ENCODE measurements at places on chromosomes 11 and 22.

- DNase-seq: no peak
These were observed 13.8 kb downstream of the FLI1 start for GRCh38 chr11:128707681-128708080.

DNA sequence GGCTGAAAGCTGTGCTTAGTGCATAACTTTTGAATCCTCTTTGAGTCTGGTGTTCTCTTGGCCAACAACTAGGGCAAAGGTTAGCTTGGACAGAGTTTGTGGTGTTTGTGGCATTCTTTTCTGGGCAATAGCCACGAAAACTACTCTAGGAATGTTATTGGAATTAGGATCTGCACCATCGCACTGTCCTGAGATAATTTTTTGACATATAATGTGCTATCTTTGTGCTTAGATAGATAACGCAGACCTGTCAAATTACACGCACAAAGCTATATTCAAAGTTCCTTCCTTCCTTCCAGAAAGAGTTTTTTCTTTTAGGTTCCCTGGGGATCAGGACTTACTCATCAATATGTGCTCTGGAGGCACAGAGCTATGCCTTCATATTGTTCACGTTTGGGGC lies 166.8 kb upstream of the MTMR2 start:
- no peak for DNase-seq

DNA sequence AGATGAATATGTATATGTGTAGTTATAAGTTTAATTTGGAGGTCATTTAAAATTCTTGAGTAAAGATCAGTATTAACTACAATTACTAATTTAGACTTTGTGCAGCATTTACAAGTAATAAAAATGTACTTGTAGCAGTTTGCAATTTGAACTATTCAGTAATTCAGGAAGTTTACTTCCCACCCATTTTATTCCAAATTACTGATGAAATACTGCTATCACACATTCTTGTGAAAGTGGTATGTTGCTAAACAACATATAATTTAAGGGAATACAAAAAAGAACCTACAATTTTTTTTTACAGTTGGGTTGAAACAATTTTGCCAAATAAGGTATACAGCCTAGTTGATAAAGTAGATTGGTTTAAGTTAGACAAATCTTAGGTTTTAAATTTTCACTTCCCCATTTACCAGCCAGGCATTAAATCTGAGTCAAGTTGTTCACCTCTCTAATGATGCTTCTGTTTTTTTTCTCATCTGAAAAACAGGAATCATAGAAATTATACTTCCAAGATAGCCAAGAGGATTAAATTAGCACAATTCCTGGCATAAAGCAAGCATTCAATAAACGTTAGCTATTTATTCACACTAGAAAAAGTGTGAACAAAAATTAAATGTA lies 45.3 kb downstream of the ZBTB44 start:
- no peak for DNase-seq

GRCh38 chr11:110086892-110087309 lies 6.3 kb upstream of the ZC3H12C start:
- DNase-seq: no peak

DNA sequence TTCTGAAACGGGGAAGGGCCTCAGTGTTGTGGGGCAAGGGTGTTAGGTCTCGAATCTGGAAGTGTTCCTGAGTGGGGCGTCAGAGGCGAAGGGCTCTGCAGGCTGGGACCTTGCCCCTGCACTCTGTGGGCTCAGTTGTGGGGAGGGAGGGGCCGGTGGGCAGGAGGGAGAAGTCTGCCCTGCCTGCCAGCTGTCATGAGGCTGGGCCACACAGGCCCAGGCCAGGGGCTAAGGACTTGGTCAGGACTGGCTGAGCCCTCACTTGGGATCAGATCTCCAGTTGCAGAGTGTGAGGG lies at the start of gene CRACR2B:
CRACR2B (plus strand) TSS at position 23 of the 296 bp plus-strand sequence. CDS start 689 bp downstream, outside the sequence.
- DNase-seq: no peak

DNA sequence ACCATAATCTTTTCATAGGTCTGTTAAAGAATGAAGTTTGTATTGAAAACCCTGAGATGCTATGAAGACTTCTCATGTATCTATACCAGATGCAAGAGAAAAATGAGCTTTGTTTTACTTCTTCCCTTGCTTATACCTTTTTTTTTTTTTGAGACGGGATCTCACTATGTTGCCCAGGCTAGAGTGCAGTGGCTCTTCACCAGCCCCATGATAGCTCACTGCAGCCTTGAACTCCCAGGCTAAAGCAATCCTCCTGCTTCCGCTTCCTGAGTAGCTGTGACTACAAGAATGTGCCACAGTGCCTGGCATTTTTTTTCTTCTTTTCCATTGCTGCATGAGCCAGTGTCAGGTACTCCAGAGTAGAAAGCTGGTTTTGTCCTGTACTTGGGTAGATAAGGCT lies 10.8 kb downstream of the CEP295 start:
- no peak for DNase-seq

- DNase-seq: no peak
These were observed 497 bp upstream of the SYT12 start for GRCh38 chr11:67022341-67022933.

DNA sequence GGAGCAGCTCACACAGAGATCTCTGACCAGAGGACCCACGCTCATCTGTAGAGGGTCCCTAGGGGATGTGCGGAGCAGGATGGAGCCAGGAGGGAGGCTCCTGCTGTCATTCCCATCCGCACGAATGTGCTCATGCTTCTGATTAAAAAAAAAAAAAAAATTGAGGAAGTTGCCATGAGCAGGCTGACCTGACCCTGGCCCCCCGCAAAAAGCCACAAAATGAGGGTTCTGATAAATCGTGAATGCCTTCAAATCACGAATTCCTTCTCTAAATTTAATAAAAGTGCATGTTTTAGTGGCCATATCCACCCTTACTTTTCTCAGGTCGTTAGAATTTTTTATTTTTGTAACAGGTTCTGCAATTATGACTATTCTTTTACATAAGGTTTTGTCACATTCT lies 378.2 kb downstream of the OPCML start:
- no peak for DNase-seq

DNA sequence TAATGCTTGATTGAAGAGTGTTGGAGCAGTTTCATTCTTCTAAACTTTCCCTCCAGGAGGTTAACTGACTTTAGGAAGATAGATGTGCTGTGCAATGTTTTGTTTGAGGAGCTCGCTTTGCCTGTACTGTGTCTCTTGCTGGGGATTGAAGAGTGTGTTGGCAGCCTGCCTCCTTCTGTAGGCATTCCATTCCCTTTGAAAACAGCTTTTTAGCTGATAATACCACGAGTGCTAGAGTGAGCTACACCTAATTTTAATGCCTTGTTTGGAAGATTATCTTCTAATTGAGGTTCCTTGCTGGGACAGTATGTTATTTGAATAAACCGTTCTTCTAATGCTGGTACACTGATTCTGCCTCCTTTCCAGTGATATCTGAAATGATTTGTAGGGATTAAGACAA lies 7.2 kb downstream of the DDX10 start:
- no peak for DNase-seq

- DNase-seq: no peak
These were observed 38.3 kb upstream of the NNMT start for GRCh38 chr11:114257621-114258558.

DNA sequence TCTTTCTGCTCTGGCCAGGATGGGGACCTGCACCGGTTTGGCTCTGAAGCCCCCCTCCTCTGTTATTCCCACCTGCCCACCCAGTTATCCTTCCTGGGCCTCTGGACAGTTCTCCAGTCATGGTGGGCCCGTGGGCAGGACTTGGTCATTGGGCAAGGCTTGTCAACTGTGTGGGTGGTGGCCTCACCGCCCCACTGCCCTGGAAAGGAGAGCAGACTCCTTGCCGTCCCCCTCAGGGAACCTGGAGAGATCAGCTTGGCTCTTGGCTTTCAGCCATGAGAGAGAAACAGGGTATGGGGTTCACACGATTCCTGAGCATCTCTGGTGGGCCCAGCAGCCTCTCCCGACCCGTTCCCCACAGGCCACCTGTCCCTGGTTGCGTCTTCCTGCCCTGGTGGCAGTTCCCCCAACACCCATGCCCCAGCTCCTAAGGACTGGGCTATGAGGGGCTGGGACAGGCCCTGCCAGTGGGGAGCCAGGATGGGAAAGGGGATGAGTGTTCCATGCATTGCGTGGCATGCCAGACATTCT lies 92.3 kb downstream of the MORC2 start:
- no peak for DNase-seq

- no peak for DNase-seq
These were observed 57.8 kb upstream of the APOA1 start for GRCh38 chr11:116895048-116895757.

DNA sequence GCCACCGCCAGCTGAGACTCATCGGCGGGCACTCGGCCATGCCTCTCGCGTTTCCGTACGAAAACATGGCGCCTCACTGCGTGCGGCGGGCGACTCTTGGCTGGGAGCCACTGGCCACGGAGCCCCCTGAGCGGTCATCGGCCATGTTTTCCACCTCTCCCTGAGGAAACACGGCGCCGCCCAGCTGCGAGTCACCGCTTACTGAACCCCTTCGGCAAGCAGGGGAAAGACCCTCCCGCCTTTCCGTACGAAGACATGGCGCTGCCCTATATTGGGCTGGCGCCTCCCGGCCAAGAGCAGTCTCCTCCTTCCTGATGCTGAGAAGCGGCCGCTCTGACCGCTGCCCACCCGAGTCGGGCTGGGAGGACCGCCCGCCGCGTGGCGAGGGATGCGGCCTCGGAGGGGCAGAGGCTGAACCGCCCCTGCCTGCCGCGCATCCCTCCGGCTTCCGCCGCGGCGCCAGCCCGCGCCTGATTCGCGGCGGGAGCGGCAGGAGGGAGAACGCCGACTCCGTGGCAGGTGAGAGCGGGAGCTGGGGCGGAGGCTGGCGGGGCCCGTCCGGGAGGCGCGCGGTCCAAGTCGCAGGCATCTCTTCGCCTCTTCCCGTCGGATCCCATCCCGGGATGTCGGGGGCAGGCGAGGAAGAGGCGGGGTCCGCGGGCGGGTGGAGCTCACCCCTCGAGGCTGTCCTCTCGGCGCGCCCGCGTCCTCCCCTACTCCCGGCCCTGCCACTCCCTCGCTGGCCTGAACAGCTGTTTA lies at the start of gene TCP11L1:
TCP11L1 (plus strand) TSS at position 299 of the 759 bp plus-strand sequence. CDS start 4,202 bp downstream, outside the sequence.
- peak; percentile 47 for DNase-seq

DNA sequence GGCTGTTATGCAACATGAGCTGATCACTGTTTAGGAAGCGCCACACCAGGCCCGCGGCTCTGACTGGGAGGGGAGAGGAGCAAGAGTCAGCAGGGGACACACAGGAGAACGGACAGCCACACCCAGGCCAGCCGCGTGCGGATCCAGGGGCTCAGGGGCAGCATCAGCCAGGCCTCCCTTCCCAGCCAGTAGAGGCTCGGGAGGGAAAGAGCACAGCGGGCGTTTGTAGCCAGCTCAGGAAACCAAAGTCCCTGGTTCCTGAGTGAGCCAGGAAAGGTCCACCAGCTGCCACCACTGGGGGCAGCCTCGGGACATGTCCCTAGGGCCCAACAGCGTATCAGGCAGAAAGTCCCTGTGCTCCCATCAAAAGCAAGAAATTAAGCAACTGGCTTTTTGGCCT lies 71.8 kb upstream of the PITPNB start:
- no peak for DNase-seq

GRCh38 chr11:47603295-47603694 lies 9.1 kb upstream of the C1QTNF4 start:
- no peak for DNase-seq

DNA sequence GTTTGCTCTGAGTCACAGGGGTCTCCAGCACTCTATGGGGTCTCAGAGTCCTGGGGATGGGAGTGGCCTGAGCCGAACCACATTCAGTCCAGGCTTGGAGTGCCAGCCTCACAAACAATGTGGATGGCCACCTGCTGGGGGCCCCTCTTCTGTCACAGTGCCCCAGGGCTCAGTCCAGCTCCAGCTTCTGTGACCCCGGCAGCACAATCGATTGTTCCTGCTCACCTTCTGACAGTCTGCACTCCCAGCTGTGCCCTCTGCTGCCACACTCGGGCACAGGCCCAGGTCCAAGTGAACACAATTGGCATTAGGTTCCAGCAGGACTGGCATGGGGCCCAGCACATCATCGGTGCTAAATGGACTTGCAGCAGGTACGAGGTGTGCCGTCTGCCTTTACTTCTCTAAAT lies 84.8 kb downstream of the TP53I11 start:
- DNase-seq: no peak

DNA sequence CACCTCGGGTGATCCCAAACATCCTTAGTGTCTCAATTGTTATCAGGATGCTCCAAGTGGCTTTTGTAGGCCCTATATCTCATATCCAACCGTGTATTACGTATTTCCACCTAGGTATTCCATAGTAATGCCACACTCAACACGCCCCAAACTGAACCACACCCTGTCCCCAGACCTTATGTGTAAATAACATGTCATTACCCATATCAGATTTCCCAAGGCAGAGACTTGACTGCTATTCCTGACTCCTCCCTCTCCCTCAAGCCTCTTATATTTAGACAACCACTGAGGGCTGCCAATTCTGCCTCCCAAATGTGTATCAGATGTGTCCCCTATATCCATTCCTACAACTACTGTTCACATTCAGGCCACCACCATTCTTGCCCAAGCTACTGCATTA lies 132.8 kb upstream of the NCAM1 start:
- no peak for DNase-seq

DNA sequence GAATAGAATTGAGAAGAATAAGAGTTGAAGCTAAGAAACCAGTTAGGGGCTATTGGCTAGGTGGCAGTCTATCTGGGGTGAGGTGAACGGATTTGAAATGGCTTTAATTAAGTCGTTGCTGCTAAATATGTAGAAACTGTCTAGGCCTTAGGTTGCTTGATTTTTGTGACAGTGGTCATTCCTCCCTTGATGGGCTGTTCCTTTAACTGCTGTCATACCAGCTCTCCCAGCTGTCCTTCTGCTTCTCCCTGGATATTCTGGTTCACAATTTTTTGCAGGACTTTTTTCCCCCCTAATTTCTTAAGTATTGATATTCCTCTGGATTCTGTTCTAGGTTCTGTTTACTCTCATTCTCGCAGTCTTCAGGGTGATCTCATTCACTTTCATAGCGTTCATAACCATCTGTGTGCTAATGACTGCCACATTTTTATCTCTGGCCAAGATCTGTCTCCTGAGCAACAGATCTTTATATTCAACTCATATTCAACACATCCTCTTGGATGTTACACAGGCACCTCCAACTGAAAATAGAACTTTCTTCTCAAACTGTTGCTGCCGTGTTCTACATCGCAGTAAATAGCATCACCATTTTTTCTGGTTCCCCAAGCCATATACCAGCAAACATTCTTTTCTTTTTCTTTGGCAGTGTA lies 134.1 kb downstream of the UVRAG start:
- no peak for DNase-seq

DNA sequence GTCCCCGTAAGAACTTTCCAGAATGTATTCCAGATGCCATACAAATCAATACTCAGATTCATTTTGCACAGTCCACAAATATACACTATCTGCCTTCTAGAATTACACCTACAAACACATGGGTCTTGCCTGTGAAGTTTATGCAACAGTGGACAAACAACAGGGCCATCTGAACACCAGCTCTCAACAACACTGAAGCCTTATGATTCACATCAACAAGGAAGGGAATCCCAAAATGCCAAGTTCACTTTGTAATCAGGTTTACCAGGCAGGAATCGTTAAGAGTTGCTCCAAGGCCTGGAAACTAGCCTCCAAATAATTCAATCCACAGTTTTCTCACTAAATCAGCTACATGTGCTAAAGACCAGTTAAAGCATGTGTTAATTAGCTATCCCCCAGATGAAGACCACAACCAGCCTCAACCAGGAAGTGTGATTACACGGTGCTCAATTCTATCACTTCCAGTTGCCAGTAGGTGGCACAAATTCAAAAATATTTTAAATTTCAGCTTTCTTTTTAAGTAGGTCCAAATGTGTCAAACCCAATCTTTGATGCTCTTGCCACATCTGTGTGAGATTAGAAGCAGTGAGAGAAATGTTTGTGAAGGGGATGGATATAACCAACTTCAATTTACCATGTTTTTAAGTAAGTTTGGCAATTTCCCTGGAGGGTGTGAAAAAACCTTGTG lies 139.1 kb upstream of the BDNF start:
- no peak for DNase-seq

- no peak for DNase-seq
These were observed 46.6 kb upstream of the LIN7C start for GRCh38 chr11:27553186-27553585.

All from stimulated activated CD8-positive, alpha-beta memory T cell treated with anti-CD3 and anti-CD28 coated beads, Interleukin-4, amount 100 ng/mL, for 24 hours (primary cell).